ENCODE measurements at places on chromosomes 6 and 20.

DNA sequence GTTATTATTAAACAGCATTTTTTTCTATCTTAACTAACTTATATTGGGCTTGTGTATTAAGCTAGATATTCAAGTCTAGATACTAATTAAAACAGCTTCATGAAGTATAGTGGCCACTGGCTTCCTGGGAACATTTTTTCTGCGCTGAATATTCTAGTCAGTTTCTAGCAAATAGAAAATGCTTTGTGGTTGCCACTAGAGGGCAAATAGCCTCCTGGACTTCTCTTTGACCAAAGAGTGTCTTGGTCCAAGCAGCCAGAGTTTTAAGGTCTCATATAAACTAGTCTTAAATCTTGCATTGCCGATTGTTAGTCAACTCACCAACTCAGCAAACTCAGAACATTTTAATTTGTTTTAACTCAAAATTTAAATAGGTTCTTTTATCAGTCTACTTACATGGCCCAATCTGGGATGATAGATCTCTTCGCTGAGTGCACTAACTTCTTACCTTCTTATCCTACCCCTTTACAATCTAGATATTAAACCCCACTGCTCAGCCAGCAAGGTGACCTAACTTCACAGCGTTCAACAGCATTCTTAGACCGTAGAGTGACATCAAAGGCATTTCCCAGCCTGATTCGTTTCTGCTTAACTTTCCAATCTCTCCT is 24.6 kb upstream of the ID4 start:
- no peak for DNase-seq

DNA sequence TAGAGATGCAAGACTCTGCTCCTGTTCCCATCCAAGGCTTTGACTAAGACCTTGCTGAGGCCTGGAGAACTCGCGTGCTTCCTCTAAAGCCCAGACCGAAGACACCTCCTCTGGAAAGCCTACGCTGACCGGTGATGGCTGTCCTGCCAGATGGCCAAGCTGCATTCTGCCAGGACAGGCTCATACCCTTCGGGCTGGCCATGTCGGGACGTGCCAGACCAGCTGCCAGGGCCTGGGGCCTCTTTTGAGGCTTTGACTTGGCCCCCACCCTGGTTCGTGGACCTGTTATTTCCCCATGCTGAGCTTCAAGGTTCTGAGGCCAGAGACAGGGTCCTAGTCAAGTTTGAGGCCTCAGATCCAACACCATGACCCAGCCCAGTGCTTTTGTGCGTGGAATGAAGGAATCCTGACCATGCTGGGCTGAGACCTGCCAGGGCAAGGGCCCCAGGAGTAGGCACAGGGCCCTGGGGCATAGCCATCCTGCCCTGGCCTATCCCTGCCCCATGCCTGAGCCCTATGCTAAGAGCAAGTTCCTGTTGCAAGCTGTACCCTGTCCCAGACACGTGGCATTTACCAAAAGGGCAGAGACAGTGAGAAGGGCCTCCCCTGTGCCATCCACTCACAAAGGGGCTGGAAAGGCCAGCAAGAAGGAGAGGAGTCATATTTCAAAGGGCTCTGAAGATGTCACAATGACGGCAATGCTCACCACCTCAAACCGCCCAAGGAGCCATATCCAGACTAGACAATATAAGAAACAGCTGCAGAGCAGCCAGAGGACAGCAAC is 42.8 kb downstream of the MRPL14 start:
- no peak for DNase-seq

DNA sequence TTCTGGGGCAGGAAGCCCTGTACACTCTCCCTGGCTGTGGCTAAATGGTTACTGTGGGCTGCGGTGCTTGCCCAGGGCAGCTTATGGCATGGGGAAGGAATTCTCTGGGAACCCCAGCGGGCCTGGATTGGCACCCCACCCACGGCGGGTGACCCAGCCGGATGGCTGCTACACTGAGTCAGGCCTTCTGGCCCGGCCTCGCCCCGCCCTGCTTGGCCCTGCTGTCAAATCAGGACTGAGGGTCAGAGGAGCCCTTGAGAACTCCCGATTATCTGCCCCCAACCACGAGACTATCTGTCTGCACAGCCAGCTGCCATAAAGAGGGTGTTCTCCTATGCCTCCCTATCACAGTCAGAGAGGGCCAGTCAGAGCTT is 7.3 kb upstream of the ITPR3 start:
- no peak for DNase-seq

DNA sequence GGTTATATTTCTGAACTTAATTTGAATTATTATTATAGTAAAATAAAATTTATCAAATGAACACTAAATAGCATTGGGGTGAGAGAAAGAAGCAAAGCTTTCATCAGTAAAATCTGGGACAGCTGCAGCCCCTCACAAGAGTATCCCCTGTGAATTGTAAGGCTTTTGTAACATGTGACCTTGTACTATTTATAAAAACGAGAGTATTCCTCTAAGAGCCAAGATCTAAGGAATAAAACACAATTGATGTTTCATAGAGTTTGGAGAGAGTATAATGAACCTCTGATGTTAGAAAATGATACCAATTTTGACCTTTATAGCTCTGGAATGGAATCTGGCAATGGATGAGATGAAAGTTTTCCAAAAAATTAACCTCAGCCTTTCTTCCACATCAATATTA is 617.2 kb upstream of the ID4 start:
- DNase-seq: no peak

DNA sequence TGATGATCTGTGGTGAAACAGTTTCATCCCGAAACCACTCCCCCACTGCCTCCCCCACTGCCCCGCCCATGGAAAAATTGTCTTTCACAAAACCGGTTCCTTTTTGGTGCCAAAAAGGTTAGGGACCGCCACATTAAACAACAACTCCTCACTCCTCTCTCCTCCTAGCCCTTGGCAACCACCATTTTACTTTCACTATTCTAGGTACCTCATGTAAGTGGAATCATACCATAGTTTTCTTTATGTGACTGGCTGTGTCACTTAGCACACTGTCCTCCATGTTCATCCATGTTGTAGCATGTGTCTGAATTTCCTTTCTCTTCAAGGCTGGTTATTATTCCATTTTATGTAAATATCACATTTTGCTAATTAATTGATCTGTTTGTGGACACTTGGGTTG is 99.3 kb downstream of the UTRN start:
- no peak for DNase-seq

- no peak for DNase-seq
Measured at GRCh38 chr6:100417036-100417435, 47.7 kb downstream of the SIM1 start.

- no peak for DNase-seq
Measured at GRCh38 chr6:128478230-128479047, 42.0 kb downstream of the PTPRK start.

GRCh38 chr6:1162367-1163275 is 149.3 kb upstream of the FOXQ1 start:
- DNase-seq: no peak

- DNase-seq: no peak
Measured at GRCh38 chr20:55415567-55416142, 589.7 kb downstream of the CBLN4 start.

DNA sequence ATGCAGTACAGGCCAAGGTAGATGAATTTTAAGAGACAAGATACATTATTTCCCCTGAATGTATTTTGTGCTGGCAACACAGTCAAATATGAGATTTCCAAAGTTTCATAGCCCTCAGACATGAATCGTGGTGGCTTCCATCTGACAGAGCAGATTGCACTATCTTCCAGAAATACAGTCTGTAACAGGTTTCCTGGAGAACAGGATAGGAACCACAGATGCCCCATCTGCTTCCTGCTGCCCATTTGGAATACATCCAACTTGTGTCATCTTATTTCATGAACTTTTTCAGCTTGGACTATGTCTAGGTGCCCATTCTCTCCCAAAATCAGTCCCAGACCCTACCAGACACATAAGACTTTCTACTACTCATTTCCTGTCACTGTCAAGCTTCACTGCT is 426.0 kb downstream of the KIF16B start:
- DNase-seq: no peak

DNA sequence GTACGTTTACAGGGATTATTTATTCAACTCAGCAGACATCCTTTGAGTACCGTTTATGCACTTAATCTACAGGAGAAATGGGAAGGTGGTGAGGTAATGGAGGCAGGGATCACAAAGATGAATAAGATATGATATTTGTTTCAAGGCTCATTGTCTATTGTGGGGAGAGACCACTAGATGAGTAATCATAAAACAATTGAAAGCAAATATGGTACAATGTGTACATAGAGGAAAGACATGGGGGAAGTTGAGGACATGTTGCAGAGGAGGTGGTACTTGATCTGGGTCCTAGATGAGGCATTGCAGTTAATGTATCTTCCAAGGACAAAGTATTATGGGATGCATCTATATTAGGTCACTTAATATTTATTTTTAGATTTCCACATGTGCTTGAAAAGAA is 13.7 kb upstream of the CDC5L start:
- DNase-seq: no peak

GRCh38 chr20:37649017-37649416 is 44.8 kb upstream of the CTNNBL1 start:
- DNase-seq: no peak

- DNase-seq: peak; percentile 52
Measured at GRCh38 chr6:134097114-134097707, 44.8 kb upstream of the SLC2A12 start.

DNA sequence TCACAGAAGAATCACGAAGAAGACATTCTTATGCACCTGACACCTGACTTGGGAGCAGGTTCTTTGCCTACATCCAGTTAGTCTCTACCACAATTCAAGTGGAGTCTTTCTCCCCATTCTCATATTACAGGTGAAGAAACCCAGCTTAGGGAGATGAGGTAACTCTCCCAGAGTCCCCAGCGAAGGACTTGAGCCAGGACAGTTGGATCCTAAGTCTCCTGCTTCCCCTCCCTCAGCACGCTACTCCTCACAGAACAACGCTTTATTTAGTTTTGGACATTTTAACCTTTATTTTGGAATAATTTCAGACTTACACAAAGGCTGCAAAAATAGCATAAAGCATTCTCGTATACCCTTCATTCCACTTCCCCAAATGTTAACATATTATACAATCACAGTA is 824 bp upstream of the CSTL1 start:
- DNase-seq: no peak

DNA sequence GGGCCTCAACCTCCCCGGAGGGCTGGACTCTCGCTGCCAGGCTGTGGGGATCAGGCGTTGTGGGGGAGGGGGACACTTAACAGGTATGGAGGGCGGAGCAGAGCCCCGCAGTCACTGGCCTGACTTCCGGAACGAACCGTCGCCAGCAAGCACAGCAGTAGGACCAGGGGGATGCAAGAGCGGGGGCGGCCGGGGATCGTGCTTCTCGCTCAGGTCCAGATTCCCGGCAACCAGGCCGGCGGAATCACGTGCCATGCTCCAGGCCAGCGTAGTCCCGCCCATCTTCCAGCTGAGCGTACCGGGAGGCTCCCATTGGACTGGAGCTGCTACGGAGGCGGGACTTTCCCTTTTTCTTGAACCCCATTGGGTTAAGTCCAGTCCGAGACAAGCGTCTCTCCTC is 10.0 kb upstream of the POU5F1 start:
- peak; percentile 48 for DNase-seq

GRCh38 chr6:16078064-16078463 is 50.8 kb upstream of the MYLIP start:
- no peak for DNase-seq

DNA sequence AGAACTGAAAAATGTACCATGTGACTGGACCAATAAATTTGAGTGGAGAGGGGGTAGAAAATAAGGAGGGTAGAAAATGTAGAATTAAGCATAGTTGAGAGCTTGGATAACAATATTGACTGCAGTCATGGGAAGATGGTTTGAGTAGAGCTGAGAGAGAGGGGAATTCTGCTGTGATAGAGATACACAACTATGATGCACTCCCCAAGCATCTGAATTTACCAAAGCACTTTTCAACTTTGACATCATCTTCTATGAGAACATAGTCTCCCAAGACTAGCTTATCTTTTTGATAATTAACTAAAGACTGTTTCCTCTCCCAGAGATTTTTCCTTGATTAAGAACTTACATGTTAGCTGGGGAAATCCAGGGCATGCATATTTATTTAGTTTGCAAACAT is 103.1 kb downstream of the TNFRSF21 start:
- DNase-seq: no peak

GRCh38 chr6:8194490-8194889 is 92.1 kb upstream of the EEF1E1 start:
- no peak for DNase-seq

GRCh38 chr6:29486577-29486976 is 1.2 kb downstream of the MAS1L start:
- no peak for DNase-seq

GRCh38 chr6:135939208-135939591 is 87.7 kb downstream of the PDE7B start:
- no peak for DNase-seq

DNA sequence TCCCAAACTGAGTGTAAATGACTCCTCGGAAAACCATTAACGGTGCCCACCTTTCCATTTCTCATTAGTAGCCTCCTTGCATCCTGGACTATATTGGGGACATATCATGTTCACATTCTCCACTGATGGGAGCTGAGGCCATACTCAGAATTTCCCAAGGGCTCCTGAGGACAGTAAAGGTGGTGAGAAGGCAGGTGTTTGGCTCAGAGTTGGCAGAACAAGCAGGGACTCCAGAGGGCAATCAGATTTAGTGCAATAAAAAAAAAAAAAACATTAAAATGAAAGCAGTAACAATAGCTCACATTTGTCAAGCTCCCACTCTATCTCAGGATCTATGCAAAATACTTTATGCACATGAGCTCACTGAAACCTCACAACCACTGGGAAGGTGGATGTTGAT is 401.4 kb downstream of the MAFB start:
- DNase-seq: no peak

DNA sequence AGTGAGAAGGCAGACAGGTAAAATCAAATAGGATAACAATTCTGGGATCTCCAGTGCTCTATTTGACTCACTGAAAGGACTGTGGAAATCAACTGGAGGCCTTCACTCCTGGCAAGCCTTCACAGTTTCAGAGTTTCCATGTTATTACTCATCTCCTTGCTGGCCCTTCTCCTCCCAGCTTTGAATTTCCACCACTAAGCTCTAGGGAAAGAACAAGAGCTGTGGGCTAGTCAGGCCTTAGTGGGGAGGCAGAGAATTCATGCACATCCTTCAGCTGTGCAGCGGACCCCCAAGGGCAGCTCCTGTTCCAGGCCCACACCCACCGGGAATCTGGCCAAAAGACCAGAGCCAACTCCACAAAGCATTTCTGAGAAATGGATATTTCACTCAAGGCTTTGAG is 26.0 kb downstream of the MYLIP start:
- DNase-seq: no peak

GRCh38 chr6:21003780-21004541 is 469.7 kb downstream of the CDKAL1 start:
- DNase-seq: no peak

GRCh38 chr20:48708630-48709029 is 119.2 kb downstream of the PREX1 start:
- DNase-seq: no peak

DNA sequence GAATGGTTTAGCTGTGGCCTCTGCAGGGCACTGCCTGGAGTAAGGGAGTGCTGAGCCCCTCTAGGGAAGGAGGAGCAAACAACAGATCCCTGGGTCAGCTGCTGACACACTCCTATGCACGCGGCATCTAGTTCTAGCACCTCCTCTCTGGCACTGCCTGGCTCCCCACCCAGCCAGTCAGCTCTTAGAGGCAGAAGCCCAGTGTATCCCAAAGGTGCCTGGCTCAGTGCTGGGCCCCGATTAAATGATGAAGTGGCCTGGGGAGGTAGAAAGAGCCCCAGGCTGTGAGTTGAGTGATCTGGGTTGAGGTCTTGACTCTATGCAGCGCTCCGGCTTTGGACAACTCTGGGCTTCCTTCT is 7.6 kb upstream of the VEGFA start:
- no peak for DNase-seq

- no peak for DNase-seq
Measured at GRCh38 chr20:18832546-18833200, 19.1 kb downstream of the SCP2D1 start.

Measured in activated T-cell treated with anti-CD3 and anti-CD28 coated beads for 24 hours (primary cell).